ENCODE measurements at places on chromosomes 11 and 22.
A peak's percentile ranks its signal among the peaks of the same experiment; 100 is the strongest.

- peak; percentile 22 for DNase-seq
Observed at GRCh38 chr11:74465291-74465708, 2.0 kb downstream of the KCNE3 start.

GRCh38 chr11:125514336-125515101, 18.5 kb upstream of the FEZ1 start:
- DNase-seq: peak; percentile 62

DNA sequence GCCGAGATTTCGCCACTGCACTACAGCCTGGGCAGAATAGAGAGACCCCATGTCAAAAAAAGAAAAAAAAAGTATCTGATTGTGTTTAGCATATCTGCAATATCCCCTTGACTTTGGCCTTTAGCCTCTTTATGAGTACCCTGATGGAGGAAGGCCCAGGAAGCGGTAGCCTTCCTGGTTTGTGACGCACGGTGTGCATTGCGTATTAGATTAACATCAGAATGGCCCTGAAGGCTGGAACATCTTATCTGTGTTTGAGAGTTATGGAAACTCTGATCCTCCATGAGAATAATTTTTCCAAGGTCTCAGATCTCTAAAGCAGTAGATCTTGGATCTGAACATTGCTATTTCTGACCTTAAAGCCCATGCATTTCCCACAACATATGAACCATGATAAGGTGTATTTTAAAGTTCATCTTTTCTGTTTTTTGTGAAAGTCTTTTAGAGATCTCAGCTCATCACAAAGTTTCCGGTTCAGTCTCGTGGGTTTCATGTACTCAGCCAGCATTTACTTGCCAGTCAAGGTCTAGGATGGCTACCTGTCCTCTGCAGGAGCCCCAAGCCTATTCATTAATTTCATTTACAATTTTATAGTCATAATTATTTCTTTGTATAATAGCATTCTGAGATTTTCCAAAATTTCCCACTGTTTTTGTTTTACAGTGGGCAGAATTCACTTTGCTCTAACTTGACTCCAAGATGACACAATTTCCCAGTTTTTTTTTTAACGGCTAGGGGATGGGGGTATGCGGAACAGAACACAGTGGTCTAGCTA, 605 bp upstream of the FDX1 start:
- DNase-seq: no peak

GRCh38 chr11:98003606-98004371, 1017.0 kb upstream of the CNTN5 start:
- no peak for DNase-seq

DNA sequence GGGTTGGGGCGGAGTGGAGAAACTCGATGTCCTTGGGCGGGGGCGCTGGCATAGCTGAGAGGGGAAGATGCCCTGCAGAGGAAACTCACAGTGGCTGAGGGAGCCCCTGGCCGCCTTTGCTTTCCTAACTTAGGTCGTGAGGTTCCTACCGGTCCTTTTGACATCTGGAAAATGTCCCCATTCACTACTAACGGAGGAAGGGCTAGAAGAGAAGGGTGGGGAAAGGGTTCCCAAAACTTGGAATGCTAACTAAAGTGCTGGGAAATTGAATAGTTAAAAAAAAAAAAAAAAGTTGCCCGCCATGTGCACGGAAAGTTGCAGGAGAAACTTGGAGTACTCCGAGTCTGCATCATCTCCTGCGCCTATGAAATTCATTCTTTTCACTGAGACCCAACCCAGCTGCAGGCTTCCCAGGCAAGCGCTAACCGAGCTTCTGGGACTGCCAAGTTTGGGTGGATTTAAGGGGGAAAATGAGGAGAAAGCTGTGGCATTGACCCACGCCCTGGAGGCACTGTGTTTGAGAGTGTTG, 796 bp downstream of the TIMP3 start:
- DNase-seq: no peak

DNA sequence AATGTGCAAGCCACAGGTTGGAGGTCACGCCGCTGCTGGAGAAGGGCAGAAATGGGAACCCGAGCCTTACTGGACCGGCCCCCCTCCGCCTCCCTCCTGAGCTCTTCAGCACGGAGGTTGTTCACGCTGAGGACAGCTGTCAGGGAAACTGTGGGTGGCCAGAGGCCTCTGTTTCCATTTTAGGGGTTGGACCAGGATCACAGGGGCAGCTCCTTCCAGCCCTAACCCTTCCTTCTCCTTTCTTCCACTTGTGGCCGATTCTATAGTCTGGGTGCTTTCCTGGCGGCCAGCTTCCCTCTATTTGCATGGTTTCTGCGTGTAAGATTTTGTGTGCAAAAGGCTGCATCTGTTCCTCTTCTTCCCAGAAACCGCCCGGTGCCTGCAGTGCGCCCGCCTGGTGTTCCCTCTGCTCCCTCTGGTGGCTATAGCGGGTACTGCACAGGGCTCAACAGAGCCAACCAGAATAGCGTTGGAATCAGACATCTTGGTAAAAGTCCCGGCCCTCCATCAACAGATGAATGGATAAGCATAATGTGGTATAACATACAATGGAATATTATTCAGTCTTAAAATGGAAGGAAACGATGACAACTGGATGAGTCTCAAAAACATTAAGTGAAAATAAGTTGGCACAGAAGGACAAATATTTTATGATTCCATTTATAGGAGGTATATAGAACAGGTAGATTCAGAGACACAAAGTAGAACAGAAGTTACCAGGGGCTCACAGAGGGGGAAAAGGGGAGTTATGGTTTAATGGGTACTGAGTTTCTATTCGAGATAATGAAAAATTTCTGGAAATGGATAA, 8.4 kb upstream of the SLC22A8 start:
- DNase-seq: peak; percentile 99

Measured in activated CD8-positive, alpha-beta memory T cell treated with anti-CD3 and anti-CD28 coated beads, Interleukin-2, amount 50 U/mL, for 48 hours (primary cell).